ENCODE measurements at places on chromosomes 3 and 15. TPM values are rescaled to one million over a fixed set of nuclear protein-coding genes. Genes with fewer than 3 reads are reported as not detected.
A peak's percentile ranks its signal among the peaks of the same experiment; 100 is the strongest.

The ZNF774 gene
- 3.3 TPM for total RNA-seq

DNA sequence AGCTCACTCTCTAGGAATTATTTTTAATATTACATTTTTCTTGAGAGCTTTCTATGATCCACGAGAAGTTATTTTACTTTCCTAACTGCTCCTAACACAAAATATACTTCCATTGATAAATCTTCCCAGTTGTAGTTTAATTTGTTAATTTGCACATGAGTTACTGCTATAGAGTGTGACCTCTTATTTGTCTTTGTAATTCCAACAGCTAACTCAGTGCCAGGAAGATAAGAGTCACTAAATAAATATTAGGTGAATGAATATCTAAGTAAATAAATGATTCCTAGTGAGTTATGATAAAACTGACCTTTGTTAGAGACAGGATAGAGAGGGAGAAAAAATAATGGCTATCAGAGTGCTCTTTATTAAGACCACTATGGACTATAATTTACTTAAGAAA lies 319.9 kb downstream of the NAALADL2 start:
- peak; percentile 43 for DNase-seq
- no peaks in the 10 kb centered on the region for H3K36me3 ChIP-seq
- H3K27ac ChIP-seq: no peak overlapping the region

GRCh38 chr3:8296461-8296860 lies 205.2 kb upstream of the LMCD1 start:
- no peaks in the 10 kb centered on the region for H3K4me1 ChIP-seq
- no peak overlapping the region for H3K27ac ChIP-seq
- H3K27me3 ChIP-seq: no peaks in the 10 kb centered on the region
- no peak for DNase-seq
- no peaks in the 10 kb centered on the region for H3K36me3 ChIP-seq

- no peak overlapping the region for H3K27ac ChIP-seq
- H3K4me3 ChIP-seq: no peak overlapping the region
- H3K36me3 ChIP-seq: no peaks in the 10 kb centered on the region
- no peaks in the 10 kb centered on the region for H3K4me1 ChIP-seq
- peak; percentile 2 for DNase-seq
These were observed 485.4 kb downstream of the CNTN6 start for GRCh38 chr3:1578124-1578806.

- H3K27me3 ChIP-seq: no peaks in the 10 kb centered on the region
- no peak overlapping the region for H3K27ac ChIP-seq
- H3K36me3 ChIP-seq: no peaks in the 10 kb centered on the region
- no peak for DNase-seq
These were observed 3.9 kb upstream of the VILL start for GRCh38 chr3:37986479-37987314.
